ENCODE measurements at places on chromosomes 4 and X.

DNA sequence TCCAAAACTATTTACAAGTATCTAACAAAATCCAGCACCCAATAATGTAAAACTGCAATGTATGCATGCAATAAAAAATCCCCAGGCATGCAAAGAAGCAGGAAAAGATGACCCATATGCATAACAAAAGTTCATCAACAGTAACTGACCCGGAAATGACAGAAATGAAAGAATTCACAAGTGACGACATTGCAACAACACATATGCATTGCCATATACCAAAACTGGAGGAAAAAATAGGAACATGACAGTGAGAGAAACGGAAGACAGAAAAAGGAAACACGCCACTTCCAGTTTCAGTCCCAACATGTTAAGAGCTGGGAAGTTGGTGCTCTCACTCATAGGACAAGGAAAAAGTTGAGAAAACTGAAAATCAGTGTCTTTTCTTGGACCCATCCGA is 154.6 kb downstream of the EVC2 start:
- DNase-seq = no peak

DNA sequence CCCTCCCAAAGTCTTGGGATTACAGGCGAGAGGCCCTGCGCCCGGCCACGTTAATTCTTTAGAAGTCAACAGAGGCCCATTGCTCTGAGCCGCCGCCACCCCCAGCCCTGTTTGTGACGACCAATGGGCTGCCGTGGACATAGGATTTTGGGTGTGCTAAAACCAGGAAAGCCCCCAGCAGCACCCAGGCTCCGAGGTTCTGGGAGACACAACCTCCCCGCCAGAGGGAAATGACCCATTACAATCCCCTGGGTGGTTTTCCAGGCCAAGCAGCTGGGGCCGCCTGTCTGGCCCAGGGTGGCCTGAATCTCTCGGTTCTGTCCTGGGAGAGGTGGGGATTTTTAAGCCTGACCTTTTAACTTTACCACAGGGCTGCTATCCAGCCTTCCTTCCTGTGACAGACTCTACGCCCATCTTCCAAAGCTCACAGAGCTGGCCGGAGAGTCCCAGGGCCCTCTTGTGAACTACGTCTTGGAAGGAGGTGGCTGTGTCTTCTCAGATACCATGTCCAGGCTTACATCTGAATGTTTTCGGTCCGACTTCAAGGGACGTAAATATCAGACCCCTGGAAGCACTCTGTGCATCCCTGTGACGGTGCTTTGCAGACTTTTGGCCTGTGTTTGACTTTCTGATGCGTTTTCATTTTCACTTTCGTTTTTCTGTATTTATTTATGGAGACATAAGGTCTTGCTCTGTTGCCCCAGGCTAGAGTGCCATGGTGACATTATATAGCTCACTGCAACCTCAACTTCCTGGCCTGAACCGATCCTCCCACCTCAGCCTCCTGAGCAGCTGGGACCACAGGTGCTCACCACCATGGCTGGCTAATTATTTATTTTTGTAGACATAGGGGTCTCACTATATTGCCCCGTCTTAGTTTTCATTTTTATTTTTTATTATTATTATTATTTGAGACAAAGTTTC is 36.0 kb downstream of the P2RY8 start:
- no peak for DNase-seq

DNA sequence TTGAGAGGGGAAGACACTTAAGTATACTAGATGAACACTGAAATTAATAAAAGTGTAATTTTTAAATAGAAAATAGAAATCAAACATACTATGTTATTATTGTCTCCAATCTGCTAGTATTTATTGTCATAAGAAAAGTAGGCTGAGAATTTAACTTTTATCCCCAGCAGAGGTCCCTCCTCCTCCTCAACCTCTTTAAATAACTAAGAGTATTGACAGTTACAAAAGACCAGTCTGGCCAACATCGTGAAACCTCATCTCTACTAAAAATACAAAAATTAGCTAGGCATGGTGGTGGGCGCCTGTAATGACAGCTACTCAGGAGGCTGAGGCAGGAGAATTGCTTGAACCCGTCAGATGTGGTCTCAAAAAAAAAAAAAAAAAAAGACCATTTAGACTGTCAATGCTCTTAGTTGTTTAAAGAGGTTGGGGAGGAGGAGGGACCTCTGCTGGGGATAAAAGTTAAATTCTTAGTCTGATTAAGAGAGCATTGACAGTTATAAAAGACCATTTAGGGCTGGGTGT is 4.2 kb downstream of the SLC30A9 start:
- no peak for DNase-seq

GRCh38 chrX:150036181-150036580 is 97.9 kb upstream of the EOLA2 start:
- peak; percentile 82 for DNase-seq

DNA sequence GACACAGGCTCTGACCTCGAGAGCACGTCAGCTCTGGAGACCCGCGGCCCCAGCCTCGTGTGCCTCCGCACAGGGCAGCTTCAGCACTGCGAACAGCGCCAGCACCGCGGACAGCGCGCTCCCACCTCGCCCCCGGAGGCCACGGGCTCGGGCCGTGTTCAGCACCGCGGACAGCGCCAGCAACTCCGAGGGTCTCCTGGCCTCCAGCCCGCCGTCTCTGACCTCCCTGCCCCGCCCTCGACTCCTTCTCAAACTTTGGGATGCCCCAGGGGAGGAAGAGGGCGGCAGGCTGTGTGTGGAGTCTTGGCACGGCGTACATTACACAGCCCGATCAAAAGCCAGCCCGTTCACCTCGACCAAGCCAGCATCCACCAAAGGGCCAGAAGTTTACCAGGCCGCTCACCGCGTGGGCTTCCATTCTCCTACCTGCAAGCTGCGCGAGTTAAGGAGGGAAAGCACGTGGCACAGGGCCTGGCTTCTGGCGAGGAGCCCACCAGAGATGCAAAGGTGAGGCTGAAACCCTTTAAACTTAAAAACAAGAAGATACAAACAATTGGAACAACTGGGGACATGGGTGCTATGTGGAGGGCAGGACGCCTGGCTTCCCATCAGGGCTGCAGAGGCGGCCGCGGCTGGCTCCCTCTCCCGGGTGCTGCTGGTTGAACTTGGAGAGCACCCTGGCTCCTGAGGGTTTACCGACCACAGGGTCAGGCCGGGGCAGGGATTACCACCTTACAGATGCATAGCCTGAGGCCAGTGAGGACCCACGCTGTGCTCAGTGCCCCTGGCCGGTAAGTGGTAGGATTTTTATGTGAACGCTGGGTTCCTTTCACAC is 4.5 kb upstream of the NKX1-1 start:
- DNase-seq = no peak

- DNase-seq = no peak
These were observed 23.4 kb downstream of the ARHGEF9 start for GRCh38 chrX:63761639-63762038.

DNA sequence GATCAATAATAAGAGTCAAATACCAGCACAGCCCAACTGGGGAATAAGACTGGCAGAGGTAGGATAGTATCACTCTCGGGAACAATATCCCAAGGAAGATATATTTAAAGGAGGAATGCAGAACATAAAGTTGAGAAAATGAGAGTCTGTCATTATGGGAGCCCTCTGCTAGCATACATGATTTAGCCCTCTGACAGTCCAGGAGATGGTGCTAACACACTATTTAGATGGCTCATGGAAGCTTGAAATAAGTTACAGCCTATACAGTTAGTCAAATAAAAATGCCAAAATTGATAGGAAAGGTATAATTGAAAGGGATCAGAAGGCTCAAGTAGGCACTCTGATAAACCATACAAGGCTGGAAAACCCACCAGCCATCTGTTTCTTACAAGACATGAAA is 201.0 kb upstream of the NEIL3 start:
- peak; percentile 48 for DNase-seq

- peak; percentile 34 for DNase-seq
These were observed 59.5 kb downstream of the APBB2 start for GRCh38 chr4:41154814-41155177.

GRCh38 chr4:32117693-32118092 is 1397.5 kb downstream of the PCDH7 start:
- no peak for DNase-seq

GRCh38 chr4:153183146-153183545 is 21.1 kb upstream of the TRIM2 start:
- no peak for DNase-seq

DNA sequence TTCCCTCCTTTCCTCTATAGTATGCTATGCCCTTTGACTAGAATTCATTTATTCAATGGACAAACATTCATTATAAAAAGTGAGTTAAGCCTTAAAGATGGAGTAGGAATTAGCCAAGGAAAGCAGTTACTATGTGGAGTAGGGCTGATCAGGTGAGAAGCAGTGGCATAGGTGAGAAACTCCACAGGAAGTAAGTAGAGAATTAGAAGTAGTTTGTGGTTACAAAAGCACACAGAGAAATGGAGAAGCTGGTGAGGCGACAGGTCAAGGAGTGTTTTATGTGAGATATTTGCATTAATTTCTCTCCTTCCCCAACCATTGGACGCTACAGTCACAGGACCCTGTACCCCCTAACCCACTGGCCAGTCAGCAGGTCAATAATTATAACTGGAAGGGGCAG is 30.6 kb downstream of the SETD7 start:
- no peak for DNase-seq

All from HFFc6 (cell line).